NCI-H510A treated with DMSO at 0.1 percent for 48 hours (cell line): ENCODE measurements at places on chromosomes 12 and 14.

DNA sequence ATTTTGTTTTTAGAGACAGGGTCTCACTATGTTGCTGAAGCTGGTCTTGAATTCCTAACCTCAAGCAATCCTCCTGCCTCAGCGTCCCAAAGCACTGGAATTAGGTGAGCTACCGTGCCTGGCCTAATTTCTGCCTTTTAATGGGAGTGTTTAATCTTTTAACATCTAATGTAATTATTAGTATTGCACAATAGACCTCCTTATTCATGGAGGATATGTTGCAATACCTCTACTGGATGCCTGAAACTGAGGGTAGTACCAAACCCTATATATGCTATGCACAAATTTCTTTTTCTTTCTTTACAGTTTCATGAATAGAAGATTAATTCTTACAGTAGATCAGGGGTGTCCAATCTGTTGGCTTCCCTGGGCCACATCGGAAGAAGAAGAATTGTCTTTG, 47.8 kb downstream of the MYRFL start:
- no peak for DNase-seq

DNA sequence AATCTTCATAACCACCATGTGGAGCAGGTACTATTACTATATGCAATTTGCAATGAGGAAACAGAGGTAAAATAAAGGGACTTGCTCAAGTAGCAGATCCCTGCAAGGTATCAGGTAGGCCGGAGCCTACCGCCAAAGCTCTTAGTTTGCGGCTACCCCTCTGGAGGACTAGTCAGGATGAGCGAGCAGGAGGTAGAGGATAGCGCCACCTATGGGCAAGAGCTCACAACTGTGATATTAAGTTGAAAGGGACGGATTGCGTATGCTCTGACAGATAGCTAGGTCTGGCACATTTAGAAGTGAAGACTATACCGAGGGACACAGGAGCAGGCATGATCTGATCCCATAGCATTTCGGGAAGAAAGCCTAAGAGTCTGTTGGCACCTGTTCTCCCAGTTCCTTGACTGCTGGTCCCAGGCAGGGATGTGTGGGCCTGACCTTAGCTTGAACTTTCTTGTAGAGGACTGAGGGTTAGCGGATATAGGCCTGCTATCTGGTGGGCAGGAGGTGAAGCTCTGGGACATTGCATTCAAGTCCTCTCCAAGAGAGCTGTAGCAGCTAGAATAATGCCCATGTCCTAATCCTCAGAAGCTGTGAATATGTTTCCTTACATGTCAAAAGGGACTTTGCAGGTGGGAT, 48.0 kb downstream of the SLC17A8 start:
- DNase-seq: no peak

DNA sequence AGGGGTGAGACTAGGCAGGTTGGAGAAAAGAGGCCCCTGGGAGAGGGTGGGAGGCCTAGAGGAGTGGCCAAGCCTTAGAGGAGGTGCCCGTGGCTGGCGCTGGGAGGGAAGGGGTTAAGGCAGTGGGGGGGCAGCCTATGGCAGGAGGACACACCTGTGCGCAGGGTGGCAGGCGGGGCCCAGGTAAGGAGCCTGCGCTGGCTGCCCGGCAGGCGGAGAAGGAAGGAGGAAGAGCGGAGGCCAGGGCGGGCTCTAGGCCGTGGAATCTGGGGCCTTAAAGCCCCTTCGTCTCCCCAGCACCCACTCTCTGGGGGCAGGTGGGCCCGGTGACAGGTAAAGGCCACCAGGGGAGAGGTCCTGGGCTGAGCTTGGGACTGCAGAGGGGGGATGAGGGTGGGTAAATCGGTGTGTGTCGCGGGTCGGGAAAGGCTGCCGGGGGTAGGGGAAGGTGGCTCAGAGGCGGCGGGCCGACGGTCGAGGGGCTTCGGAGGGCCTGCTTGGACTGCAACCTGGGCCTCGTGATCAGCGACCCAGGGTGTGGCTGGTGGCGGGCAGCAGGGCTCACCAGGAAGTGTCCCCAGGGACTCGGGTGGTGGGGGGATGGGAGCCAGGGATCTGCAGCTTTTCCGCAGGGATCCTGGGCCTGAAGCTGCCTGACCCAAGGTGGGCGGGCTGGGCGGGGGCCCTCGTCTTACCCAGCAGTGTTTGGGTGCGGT, 7.3 kb downstream of the PHB2 start:
- DNase-seq: peak; percentile 67

- peak; percentile 60 for DNase-seq
These were observed 11.5 kb upstream of the KRT80 start for GRCh38 chr12:52203079-52203921.
